ENCODE measurements at places on chromosomes 12 and 14. TPM values are rescaled to one million over a fixed set of nuclear protein-coding genes. Genes with fewer than 3 reads are reported as not detected.

Gene POMT2
- 9.0 TPM for total RNA-seq

Gene ACOT6
- not detected for total RNA-seq

Gene C14orf132
- 13.5 TPM for total RNA-seq

Gene SALL2
- 1.7 TPM for total RNA-seq

Gene ERP27
- not detected for total RNA-seq

Gene TMEM179
- not detected for total RNA-seq

Gene TESPA1
- not detected for total RNA-seq

Gene BEGAIN
- total RNA-seq = not detected

Gene IL22
- not detected for total RNA-seq

Gene TSHR
- total RNA-seq = not detected

Gene DENND5B
- 6.7 TPM for total RNA-seq

Gene SLC17A8
- not detected for total RNA-seq

Gene TNFAIP2
- total RNA-seq = 114 TPM

Gene GLS2
- not detected for total RNA-seq

Gene CMA1
- not detected for total RNA-seq

Gene ZNF605
- 8.1 TPM for total RNA-seq

Gene SIX1
- total RNA-seq = 2.8 TPM

Gene COCH
- 0.14 TPM for total RNA-seq

Gene CLEC4D
- total RNA-seq = not detected

Gene DDX51
- total RNA-seq = 5.7 TPM

Gene MGP
- total RNA-seq = 8.0 TPM

Gene WSCD2
- total RNA-seq = not detected

Gene GARIN6
- total RNA-seq = not detected

Gene PLXNC1
- total RNA-seq = 7.7 TPM

Gene BAZ1A
- total RNA-seq = 20.3 TPM

Gene AHSA1
- total RNA-seq = 136 TPM

Gene A2M
- total RNA-seq = 12.1 TPM

Gene AGAP2
- total RNA-seq = 0.14 TPM

Gene SERPINA12
- not detected for total RNA-seq

Gene PRB2
- total RNA-seq = not detected

Gene MRPL52
- total RNA-seq = 39.1 TPM

Gene PRDM4
- total RNA-seq = 16.4 TPM

Gene CCDC177
- under 0.01 TPM for total RNA-seq

Gene IQSEC3
- 1.4 TPM for total RNA-seq

Gene GYS2
- not detected for total RNA-seq

Gene KRT73
- not detected for total RNA-seq

Gene DDN
- total RNA-seq = under 0.01 TPM

Gene CPNE6
- not detected for total RNA-seq

Gene PROX2
- total RNA-seq = not detected

Gene KRT7
- 16.1 TPM for total RNA-seq

Gene CINP
- total RNA-seq = 43.1 TPM

Gene KLRG1
- 0.65 TPM for total RNA-seq

Gene C12orf56
- total RNA-seq = 0.28 TPM

Gene COA8
- 17.1 TPM for total RNA-seq

Gene CATSPERB
- total RNA-seq = not detected

Gene SLC10A1
- not detected for total RNA-seq

Gene TBX3
- 22.0 TPM for total RNA-seq

Gene PPP1R36
- total RNA-seq = 1.1 TPM

Gene B4GALNT1
- 0.55 TPM for total RNA-seq

Gene CLMN
- 1.9 TPM for total RNA-seq

Gene SAMD15
- total RNA-seq = 3.1 TPM

Gene OVCH1
- total RNA-seq = 0.09 TPM

Gene PLEKHG7
- not detected for total RNA-seq

Gene NTS
- total RNA-seq = 6.0 TPM

Gene FIGNL2
- under 0.01 TPM for total RNA-seq

Gene DNAI7
- 0.18 TPM for total RNA-seq

Gene SLC2A14
- total RNA-seq = not detected
